ENCODE measurements at places on chromosomes 16 and 17. TPM values are rescaled to one million over a fixed set of nuclear protein-coding genes. Genes with fewer than 3 reads are reported as not detected.

GRCh38 chr17:39928858-39929645, 1.5 kb downstream of the LRRC3C start:
- DNase-seq, result peak; percentile 92

DNA sequence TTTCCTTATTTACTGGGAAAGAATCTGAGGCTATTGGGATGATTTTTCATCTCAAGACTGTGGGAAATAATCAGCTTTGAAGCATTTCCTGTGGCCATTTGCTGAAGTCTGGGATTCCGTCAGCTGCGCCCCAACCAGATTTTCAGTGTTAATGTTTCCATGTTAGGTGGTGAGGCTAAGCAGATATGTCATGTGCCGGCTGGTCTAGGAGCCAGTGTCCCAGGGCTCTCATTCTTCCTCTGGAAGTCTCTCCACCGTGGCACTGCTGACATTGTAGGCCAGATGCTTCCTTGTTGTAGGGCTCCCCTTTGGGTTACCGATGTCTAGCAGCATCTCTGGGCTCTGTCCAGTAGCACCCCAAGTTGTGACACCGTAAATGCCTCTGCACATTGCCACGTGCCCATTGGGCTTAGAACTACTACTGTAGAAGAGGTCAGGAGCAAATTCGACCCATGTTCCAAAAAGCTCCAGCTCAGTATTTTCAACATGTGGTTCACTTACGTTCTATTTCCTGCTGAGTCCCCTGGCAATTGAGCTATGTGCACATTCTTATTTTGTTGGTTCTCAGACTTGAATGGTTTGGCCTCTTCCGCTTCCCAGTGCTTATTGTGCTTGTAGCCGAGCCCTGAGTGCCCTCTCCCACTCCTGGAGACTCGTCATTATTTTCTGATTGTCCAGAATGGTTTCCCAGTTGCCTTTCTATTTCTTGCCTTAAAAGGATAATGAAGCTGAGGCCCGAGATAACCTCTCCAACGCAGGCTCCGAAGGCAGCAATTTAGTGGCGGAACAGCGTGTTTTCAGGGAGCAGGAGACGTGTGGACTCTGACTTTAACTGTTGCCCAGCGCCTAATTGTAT, 82.2 kb downstream of the SPECC1 start:
- no peak for DNase-seq

GRCh38 chr16:54286090-54286365, 559 bp downstream of the IRX3 start:
- no peak for DNase-seq

DNA sequence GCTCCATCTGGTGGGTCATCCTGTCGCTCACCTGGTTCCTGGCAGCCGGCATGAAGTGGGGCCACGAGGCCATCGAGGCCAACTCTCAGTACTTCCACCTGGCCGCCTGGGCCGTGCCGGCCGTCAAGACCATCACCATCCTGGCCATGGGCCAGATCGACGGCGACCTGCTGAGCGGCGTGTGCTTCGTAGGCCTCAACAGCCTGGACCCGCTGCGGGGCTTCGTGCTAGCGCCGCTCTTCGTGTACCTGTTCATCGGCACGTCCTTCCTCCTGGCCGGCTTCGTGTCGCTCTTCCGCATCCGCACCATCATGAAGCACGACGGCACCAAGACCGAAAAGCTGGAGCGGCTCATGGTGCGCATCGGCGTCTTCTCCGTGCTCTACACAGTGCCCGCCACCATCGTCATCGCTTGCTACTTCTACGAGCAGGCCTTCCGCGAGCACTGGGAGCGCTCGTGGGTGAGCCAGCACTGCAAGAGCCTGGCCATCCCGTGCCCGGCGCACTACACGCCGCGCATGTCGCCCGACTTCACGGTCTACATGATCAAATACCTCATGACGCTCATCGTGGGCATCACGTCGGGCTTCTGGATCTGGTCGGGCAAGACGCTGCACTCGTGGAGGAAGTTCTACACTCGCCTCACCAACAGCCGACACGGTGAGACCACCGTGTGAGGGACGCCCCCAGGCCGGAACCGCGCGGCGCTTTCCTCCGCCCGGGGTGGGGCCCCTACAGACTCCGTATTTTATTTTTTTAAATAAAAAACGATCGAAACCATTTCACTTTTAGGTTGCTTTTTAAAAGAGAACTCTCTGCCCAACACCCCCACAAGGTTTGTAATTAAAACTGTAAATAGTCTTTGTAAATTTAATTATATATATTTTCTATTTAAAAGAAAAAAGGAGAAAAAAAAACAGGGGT, 1.7 kb downstream of the FZD2 start:
- DNase-seq, result no peak

DNA sequence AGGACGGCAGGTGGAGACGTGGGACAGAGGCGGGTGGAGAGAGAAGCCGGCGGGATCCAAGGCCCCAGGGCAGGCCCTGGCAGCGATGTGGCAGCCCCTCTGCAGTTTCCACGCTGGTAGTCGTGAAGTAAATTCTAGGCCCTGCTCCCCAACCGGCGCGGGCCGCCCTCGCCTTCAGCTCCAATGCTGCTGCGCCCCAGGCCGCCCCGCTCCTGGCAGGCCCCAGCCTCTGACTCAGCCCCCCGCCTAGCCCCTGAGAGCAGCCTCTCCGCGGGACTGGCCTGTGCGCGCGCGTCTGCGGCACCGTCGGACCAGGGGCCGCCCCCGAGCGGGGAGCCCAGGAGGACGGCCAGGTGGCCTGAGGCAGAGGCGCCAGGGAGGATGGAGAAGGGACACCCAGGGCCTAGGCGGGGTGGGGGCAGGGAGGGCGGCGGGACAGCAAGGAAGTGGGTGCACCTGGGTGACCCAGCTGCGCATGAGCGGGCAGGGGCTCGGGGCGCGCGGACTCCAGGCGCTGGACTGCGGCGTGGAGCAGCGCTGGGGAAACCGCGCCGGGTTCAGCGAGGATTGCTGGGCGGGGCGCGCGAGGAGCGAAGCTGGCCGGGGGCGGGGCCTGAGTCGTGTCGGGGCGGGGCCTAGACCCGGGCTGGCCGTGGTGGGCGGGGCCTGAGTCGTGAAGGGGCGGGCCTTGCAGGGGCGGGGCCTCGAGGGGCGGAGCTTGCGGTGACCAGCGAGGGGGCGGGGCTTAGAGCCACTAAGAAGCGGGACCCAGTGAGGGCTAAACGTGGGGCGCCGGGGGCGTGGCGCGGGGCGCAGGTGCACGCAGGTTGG, 29.6 kb downstream of the ZNF778 start:
- DNase-seq, result no peak

DNA sequence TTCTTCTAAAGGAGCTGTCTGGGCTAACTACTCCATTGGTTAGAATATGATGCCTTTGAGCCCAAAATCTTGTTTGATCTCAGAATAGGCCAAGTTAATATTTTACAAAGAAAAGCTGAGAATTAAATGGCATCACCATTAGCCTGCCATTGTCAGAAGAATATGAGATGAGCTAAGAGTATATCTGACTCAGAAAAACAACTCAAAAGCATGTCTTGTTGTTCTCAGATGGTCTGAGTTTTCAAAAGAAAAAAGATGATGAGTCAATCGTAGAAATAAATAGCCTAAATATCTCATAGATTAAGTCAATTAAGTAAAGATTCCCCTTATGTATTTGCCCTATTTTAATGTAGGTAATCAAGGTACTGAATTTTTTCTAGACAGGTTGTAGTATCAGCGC, 197.1 kb upstream of the TBX2 start:
- no peak for DNase-seq

DNA sequence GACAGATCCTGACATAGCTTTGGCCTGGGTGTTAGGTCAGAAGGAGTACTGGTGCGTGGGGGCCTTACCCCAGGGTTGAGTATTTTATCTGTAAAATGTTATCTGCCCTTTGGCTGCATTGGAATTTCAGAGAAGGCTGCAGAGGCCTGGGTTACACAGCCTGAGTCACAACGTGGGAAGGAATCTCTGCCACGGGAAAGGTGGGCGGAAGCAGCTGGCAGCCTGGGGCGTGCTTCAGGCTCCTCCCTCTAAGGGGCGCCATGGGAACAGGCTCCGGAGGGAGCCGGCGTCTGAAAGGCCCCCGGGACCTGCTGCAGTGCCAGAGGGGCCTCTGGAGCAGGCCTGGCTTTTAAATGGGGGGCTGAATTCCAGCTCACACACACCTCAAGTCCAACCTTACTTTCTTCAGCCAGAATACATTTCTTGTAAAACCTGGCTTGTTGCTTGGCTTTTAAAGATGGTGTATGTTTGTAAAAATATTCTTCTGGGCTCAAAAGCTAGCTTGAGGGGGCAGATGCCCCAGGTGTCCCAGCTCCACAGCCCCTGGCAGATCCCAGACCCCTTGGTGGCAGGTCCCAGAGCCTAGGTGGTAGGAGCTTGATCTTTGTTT, 142.2 kb downstream of the RAB11FIP4 start:
- no peak for DNase-seq

- DNase-seq, result no peak
These were observed 2.4 kb downstream of the C1QL1 start for GRCh38 chr17:44965481-44966234.

DNA sequence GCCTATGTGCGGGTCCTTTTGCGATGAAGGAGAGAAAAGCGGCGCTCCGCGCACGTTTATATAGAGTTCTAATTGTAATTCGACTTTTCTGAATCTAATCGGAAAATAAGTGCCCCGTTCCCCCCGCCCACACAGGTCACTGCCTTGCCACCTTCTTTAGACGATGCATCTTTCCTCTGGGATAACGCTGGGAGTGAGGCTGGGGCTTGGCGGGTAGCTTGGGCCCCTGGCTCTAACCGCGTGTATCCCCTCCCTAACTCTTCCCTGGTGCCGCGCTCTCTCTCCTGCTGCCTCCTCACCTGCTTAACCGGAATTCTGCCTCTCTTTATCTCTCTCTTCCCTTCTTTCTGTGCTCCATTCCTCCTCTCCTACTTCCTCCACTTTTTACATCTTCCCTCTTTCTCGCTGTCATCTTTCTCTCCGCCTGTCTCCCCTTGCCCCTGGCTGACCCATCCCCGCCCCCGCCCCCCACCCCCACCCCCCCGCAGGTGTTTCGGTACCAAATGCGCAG, 2.6 kb downstream of the LHX1 start:
- DNase-seq, result no peak

- DNase-seq, result no peak
These were observed 56.5 kb downstream of the XPO6 start for GRCh38 chr16:28155293-28155692.

- DNase-seq, result no peak
These were observed 13.1 kb downstream of the MAP2K6 start for GRCh38 chr17:69427486-69428197.

DNA sequence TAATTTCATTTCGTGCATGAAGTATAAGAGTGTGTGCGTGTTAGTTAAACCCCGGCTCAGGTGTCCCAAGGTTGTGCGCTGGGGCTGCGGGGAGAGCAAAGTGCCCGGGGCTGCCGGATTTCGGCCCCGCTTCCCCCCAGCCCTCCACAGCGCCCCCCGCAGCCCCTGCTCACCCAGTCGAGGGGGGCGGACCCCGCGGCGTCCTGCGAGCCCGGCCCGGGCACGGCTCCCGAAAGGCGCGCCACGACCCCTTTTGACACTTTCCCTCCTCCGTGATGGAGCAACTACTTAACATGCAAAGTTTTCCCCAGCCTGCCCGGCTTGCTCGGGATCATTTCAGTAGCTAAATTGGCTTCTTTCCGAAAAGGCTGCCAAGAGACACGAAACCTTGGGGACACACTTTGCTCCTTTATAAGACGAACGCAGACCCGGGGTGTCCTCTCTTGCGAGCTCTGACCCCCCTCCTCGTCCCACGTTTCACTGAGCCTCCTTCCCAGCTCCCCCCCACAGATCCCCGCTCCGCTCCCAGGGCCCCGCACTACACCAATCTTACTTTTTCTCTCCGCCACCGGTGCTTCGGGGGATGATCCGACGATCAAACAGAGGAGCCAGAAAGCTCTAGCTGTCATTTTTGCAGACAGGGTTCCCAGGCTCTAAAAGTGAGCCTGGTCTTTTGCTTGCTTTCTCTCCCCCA, 552 bp downstream of the C17orf58 start:
- DNase-seq, result no peak

DNA sequence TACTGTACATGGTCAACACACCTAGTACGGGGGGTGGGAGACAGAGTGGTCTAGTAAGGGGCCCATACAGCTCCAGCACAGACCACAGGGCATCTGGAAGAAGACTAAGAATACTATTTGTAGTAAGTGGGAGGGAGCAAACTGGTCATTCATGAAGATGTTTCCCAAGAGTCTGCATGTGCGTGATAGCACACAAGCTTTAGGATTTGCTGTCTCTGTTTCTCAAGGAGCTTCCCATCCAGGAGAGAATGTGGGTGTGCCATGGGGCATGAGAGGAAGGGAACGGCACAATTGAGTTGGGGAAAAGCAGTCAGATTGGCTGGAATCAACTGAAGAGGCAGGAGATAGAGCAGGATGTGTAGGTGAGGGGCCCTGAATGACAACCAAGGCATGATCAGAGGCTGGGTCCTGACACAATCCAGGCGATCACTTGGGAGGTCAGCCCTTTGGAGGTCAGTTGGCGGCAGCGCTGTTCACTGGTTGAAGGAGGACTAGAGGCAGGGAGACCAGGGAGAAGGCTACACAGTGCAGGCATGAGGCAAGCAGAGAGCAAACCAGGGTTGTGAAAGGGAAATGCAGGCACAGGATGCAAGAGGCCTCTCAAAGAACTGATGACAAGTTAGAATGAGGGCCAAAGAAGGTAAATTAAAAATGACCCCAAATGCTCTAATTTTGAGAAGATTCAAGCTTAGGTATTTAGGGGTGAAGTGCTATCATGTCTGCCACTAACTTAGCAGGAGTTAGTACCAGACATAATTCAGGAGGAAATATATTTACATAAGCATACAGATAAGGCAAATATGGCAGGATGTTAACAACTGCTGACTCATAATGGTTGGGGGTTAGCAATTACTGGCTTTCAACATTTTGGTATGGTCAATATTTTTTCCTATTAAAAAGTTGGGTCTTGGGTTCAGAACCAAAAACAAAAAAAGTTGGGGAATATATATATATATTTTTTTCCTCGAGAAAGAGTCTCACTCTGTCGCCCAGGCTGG, 10.3 kb downstream of the UBE2O start:
- DNase-seq, result no peak

GRCh38 chr17:81170727-81171494, 4.9 kb upstream of the AATK start:
- no peak for DNase-seq

GRCh38 chr16:81582655-81583441, 138.2 kb downstream of the CMIP start:
- no peak for DNase-seq

GRCh38 chr17:4560421-4560820, at the start of gene GGT6:
Gene GGT6, minus strand, starts transcription at chr17:4560577. Its CDS starts 56 bp downstream, at chr17:4560521.
- DNase-seq, result no peak

The FZD2 gene
- 93.1 TPM for polyA plus RNA-seq

The RGS11 gene
- 2.2 TPM for polyA plus RNA-seq

The ACE gene
- 1.9 TPM for polyA plus RNA-seq

The SLC13A5 gene
- not detected for polyA plus RNA-seq

The NTHL1 gene
- polyA plus RNA-seq, result 14.6 TPM

The MFAP4 gene
- polyA plus RNA-seq, result 62.1 TPM

The SLC9A5 gene
- polyA plus RNA-seq, result 2.1 TPM

The PRSS21 gene
- not detected for polyA plus RNA-seq

The TBC1D28 gene
- not detected for polyA plus RNA-seq

The TMEM220 gene
- polyA plus RNA-seq, result 12.2 TPM

The TAC4 gene
- polyA plus RNA-seq, result not detected

The HBA2 gene
- polyA plus RNA-seq, result 0.17 TPM

The OR4D1 gene
- polyA plus RNA-seq, result not detected

All from BJ (cell line).